ENCODE measurements at places on chromosomes 5 and 9.
A peak's percentile ranks its signal among the peaks of the same experiment; 100 is the strongest.

GRCh38 chr5:11902201-11902619 is 2.0 kb downstream of the CTNND2 start:
- DNase-seq, result peak; percentile 44

- DNase-seq, result no peak
Measured at GRCh38 chr5:68290260-68290674, 74.7 kb downstream of the PIK3R1 start.

GRCh38 chr9:136921307-136921706 is 23.2 kb downstream of the FBXW5 start:
- no peak for DNase-seq

GRCh38 chr9:6757132-6757455 is 679 bp upstream of the KDM4C start:
- DNase-seq, result no peak

DNA sequence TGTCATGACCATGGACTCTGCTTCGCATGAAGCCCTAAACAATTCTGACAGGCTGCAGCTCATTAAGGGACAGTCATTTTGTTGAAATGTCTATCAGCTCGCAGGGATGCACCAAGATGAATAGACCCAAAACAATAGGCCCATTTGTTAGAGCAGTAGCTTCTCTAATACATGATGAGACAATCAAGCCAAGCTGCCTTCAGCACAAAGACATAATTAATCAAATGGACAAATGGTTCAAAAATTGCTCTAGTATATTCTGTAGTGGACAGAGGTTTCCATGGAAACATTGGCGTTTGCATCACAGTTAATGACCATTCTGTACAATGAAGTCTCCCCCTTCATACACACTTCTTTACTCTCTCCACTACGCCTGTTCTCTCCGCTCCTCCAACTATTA is 274.6 kb downstream of the ANXA1 start:
- no peak for DNase-seq

DNA sequence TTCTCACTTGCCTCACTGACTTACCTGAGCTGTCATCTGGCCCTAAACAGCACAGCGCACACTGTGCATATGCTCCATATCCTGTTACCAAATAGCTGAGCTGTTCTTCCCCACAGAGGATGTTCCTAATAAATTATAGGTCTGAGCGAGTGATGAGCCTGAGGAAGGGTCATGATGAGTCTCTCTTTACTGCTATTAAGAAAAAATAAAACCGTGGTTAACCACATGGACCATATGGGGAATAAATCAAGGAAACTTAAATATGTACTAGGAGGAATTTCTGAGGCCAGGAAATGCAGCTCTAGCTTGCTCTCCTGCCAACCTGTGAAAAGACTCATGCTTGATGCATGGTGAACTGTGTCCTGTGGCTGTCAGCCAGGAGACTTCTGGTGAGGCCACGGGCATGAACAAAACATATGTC is 424.8 kb upstream of the DMAC1 start:
- no peak for DNase-seq

DNA sequence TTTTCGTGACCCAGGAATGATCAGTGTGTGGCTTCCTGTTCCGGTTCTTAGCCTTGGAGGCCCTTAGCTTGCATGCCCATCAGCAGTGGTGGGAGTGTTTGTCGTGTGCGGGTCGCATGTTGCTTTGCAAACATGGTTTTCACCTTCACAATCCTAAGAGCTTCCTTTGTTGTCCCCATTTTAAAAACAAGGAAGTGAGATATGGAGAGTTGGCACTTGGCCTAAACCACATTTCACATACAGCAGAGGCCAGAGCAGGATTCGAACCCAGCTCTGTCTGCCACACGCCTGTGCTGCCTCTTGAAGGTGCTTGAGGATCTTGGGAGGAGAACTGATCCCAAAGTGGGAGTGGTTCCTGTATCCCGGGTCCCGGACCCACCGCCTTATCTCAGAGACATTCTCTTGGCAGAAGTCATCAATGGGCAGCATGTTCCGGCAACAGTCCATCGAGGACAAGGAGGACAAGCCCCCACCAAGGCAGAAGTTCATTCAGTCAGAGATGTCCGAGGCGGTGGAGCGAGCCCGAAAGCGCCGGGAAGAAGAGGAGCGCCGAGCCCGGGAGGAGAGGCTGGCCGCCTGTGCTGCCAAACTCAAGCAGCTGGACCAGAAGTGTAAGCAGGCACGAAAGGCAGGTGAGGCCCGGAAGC is 38.2 kb upstream of the POMT1 start:
- DNase-seq, result no peak

DNA sequence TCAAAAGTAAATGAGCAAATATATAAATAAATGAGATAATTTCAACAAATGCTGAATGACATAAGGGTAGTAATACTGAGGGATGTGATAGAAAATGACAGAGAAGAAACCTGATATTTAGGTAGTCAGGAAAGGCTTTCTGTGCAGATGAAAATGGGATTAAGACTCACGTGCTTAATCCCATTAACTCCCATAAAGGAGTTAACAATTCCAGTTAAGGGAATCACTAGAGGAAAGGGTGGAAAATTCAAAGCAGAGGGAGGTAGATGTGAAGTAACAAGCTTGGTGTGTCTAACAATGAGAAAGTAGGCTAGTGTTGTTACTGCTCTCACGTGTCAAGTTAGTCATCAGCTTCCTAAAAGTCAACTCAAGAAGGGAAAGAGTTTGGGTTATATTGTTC is 90.5 kb upstream of the TRIM32 start:
- DNase-seq, result no peak

DNA sequence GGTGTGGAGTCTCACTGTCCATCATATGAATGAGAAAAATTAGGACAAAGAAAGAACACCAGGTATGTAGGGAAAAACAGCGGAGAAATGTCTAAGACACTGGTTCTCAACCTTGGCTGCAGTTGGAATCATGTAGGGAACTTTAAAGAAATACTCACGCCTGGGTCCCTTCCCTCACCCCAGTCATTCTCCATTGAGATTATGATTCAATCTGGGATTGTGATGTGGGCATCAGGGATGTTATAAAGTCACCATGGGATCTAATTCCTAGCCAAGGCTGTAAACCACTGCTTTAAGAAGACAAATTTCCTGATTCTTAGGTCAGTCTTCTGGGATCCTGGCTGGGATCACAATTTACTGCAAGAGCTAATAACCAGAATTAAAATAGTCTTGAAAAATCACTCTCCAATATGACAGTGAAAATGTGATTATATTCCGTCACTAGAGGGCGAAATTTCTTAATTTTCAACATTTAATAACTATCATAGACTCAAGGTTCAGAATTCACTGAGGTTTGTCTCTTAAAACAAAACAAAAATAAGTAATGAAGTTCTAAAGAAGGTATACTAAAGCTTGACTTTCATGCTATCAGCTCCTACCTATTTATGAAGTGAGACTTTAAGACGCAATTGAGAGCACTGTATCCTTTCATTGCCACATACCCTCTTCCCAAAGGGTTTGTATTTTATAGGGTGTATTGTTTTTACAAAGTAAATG is 60.5 kb downstream of the GLDC start:
- DNase-seq, result no peak

- no peak for DNase-seq
Measured at GRCh38 chr5:112348387-112348786, 70.7 kb downstream of the EPB41L4A start.

- no peak for DNase-seq
Measured at GRCh38 chr9:72173080-72173479, 23.8 kb downstream of the GDA start.

- DNase-seq, result no peak
Measured at GRCh38 chr5:32510860-32511259, 66.3 kb upstream of the ZFR start.

DNA sequence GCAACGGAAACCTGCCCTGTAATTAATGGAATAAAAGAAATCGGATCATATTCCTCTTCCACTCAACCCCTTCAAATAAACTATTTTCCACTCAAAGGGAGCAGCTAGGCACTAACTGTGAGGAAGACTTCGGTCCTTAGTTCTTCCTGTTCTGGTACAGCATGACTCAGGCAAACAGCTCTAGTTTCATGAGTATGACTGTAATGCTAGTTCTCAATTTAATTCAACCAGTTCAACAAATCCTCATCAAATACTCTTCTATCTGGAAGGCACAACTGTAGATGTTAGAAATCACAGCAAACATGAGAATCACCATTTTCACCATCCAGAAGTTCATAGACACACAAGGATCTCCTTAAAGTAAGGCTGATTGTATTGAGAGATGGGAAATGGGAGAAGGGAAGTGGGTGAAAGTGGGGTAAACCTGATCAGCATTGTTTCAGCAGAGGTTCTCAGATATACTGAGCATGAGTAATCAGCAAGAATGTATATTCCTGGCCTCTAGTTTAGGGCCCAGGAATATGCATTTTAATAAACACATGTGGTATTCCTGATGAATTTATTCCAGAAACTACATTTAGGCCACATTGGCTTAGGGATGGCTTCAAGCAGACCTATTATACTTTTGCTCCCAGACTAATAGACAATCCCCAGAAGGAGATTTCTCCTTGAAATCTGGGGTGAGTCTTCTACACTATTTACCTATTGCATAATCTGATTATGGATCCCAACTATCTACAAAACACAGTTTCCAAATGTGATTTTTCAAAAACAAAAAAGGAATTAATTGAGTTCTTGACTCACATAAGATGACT is 141.1 kb upstream of the SLC12A2 start:
- no peak for DNase-seq

DNA sequence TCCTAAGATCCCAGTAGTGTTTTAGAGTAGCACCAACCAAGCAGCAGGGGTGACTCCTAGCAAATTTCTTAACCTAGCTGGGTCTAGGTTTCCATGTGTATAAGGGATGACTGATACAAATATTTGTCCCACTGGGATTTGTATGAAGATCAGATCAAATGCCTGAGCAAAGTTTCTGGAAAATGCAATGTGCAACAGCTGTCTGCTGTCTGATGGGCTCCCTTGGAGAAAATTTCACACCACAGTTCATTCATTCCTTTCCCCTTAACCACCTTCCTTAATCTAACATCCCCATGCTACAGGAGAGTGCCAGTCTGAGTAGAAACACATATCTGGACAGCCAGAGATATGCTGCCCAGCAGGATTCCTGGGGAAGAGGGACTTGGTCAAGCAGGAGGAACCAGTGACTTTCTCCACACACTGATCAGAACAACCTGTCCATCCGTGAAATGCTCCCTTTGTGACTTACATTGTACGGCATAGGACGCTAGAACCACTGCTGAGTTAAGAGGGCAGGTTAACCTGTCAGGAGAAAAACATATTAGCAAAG is 53.3 kb downstream of the PTPN3 start:
- DNase-seq, result no peak

- DNase-seq, result no peak
Measured at GRCh38 chr5:112533362-112533761, 114.3 kb upstream of the EPB41L4A start.

DNA sequence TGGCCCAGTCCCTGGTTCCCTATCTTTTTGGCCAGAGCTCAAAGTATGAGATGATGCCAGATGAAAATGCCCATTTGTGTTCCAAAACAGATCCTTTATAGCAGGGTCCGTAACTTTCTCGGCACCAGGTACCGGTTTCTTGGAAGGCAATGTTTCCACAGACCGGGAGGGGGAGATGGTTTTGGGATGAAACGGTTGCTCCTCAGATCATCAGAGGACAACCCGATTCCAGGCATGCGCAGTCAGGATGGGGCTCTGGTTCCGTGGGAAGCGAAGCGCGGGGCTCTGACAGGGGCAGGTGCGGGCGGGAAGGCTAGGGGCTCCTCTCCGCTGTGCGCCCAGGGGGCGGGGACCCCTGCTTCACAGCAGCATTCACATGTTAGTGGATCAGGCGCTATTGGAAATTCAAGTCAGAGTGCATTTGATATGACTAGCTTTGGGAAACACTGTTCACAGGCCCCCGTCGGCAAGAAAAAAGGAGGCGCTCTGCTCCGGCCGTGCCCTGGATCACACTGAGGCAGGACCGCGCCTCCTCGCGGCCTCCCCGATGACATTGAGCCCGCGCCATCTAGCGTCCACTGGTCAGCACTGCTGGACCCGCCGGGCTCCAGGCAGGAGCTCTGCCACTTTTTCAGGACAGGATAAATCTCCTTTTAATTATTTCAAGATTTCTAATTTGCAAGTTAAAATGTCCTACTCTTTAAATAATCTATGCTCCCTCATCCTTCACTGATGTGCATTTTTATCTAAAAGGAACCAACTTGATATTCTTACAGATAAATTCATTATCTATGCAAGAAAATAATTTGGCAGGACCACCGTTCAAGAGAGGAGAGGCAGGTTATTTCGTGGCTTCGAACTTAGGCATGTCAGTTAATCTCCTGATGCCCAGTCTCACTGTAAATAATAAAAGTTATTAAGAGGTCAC is 190.0 kb downstream of the FANCC start:
- DNase-seq, result peak; percentile 90

DNA sequence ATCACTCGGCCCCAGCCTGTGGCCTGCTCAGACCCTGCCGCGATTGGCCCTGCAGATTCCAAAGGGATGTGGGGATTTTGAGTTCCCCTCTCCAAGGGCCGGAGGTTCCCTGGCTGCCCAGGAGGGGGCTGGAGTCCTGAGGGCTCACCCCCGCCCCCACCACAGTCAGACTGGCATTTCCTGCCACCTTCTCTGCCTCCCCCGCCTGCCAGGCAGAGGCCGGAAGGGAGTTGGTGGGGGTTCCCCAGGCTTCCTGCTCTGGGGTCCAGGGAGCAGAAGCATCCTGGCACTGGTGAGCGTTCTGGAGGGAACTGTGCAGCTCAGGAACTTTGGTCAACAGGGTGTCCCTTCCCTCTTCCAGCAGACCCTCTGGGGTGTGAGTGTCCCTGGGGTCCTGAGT is 70.6 kb downstream of the RXRA start:
- no peak for DNase-seq

GRCh38 chr5:97425511-97425910 is 242.5 kb upstream of the RIOK2 start:
- DNase-seq, result no peak

GRCh38 chr5:178640331-178641045 is 13.6 kb upstream of the CLK4 start:
- DNase-seq, result no peak

GRCh38 chr9:128629136-128629535 is 27.5 kb downstream of the DYNC2I2 start:
- no peak for DNase-seq

GRCh38 chr9:93655621-93656425 is 79.4 kb downstream of the PHF2 start:
- no peak for DNase-seq

DNA sequence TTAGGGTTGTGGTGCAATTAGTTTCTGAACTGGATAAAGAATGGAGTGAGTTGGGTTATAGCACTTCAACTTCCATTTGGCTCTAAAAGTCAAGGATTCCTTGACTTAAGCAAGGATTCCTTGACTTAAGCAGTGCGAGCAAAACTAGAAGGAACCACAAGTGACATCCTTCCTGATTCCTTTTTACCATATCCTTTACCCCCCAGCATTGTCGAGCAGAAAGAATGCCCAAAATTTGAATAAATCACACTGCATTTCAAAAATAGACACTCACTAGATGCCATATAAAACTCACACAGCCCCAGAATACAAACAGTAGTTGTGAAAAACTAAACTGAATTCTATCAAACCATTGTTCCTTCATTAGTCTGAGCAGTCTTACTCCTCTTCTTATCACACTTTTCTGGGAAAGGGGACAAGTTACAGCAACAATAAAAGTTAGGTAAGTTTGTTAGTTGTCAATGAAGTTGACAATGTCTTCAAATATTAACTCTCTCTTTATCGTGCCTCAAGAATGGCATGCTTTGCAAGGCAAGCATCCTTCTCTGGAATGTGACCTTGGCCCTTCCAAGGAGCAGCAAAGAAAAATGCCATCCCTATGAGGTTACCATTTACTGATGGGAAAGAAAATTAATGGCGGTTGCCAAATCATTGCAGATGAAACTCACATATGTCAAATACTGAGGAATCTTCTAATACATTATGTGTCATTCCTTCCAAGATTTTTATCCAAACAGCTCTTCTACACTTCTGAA is 273.3 kb upstream of the ANKRD55 start:
- no peak for DNase-seq

- DNase-seq, result no peak
Measured at GRCh38 chr5:153718713-153719112, 228.2 kb downstream of the GRIA1 start.
